Activated CD4-positive, alpha-beta T cell treated with anti-CD3 and anti-CD28 coated beads, Interleukin-10, Interleukin-2, amounts not matched to agents 100 ng/mL and 50 ng/mL, durations not matched to agents 16 hours and 8 hours (primary cell): ENCODE measurements at places on chromosomes 13 and 19.

- no peak for DNase-seq
These were observed 41.0 kb downstream of the MLLT1 start for GRCh38 chr19:6238643-6239281.

DNA sequence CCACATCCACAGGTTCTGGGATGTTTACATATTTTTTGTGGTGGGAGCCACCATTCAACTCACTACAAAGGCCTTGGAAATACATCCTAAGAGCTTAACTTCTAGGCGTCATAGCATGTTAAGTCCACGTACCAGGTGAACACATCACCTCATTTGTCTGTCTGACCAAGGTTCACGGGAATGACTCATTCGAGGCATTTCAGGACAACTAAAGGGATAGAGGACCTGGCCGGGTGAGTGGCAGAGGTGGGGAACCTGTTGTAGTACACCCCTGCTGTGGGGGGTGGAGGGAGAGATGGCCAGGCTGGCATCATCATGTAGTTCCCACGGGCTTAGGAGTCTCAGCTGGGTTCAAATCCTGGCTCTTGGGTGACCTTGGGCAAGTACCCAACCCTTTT is 51.5 kb downstream of the BICRA start:
- no peak for DNase-seq

DNA sequence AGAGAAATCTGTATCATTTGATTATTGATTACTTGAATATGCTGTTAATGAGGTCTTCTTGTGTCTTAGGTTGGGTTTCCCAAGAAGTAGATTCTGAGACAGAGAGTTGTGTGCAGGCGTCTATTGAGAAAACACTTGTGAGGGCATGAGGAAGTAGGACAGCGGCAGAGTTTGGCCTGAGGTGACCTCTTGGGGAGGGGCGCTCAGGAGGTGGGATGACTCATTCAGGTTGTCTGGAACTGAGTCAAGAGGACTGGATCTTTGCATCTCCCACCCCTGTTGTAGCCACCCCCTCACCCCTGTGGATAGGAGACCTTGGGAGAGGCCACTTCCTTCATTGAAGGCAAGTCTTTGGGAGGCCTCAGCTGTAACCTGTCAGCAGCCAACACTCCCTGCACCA is 35.2 kb upstream of the WDFY2 start:
- peak; percentile 18 for DNase-seq

GRCh38 chr19:18023622-18024251 is 15.8 kb downstream of the ARRDC2 start:
- peak; percentile 43 for DNase-seq

DNA sequence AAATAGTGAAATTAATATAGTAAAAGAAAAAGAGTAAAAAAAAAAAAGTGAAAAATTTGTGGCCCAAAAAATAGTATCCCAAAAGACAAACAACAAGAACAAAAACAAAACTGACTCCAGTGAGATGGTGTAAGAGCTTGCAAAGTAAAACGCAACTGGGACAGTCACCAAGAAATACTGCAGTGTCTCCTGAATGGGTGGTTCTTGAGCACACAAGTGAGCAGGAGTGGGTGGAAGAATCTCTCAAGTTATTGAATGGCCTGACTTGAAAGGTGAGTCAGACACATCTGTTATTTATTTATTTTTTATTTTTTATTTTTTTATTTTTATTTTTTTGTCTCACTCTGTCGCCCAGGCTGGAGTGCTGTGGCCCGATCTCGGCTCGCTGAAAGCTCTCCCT is 1.9 kb downstream of the ZNF493 start:
- no peak for DNase-seq
